Muscle of arm (tissue), 14 donors: ENCODE measurements at places on chromosomes 7 and 10. TPM values are rescaled to one million over a fixed set of nuclear protein-coding genes. Genes with fewer than 3 reads are reported as not detected.

RPEL1 gene
- polyA plus RNA-seq: not detected

VIM gene
- polyA plus RNA-seq: 2,767 TPM

PLXDC2 gene
- polyA plus RNA-seq: 40.5 TPM

CHAT gene
- polyA plus RNA-seq: not detected

SPDYE6 gene
- 2.3 TPM for polyA plus RNA-seq

PON1 gene
- polyA plus RNA-seq: 0.39 TPM

GFRA1 gene
- polyA plus RNA-seq: 40.1 TPM

ZSCAN25 gene
- 10.9 TPM for polyA plus RNA-seq

OR2A25 gene
- polyA plus RNA-seq: not detected

EPO gene
- polyA plus RNA-seq: 0.28 TPM

CTAGE8 gene
- 0.25 TPM for polyA plus RNA-seq

MSS51 gene
- not detected for polyA plus RNA-seq

NPFFR1 gene
- polyA plus RNA-seq: 0.23 TPM

VWDE gene
- 1.2 TPM for polyA plus RNA-seq

H2BK1 gene
- not detected for polyA plus RNA-seq

MKX gene
- 4.7 TPM for polyA plus RNA-seq

PNLIPRP1 gene
- polyA plus RNA-seq: not detected

TAS2R40 gene
- polyA plus RNA-seq: not detected

KNDC1 gene
- polyA plus RNA-seq: 5.2 TPM

NPSR1 gene
- 0.21 TPM for polyA plus RNA-seq

WASL gene
- polyA plus RNA-seq: 38.9 TPM

NPC1L1 gene
- 0.07 TPM for polyA plus RNA-seq

GPER1 gene
- 13.9 TPM for polyA plus RNA-seq

WNT2 gene
- not detected for polyA plus RNA-seq

HSPB1 gene
- 861 TPM for polyA plus RNA-seq

ZNF425 gene
- 3.8 TPM for polyA plus RNA-seq

ENTPD1 gene
- polyA plus RNA-seq: 12.7 TPM
